DND-41 (cell line): ENCODE measurements at places on chromosomes 16 and 17.
A peak's percentile ranks its signal among the peaks of the same experiment; 100 is the strongest.

- DNase-seq = peak; percentile 34
These were observed 80.1 kb downstream of the ABCC6 start for GRCh38 chr16:16143038-16143763.

DNA sequence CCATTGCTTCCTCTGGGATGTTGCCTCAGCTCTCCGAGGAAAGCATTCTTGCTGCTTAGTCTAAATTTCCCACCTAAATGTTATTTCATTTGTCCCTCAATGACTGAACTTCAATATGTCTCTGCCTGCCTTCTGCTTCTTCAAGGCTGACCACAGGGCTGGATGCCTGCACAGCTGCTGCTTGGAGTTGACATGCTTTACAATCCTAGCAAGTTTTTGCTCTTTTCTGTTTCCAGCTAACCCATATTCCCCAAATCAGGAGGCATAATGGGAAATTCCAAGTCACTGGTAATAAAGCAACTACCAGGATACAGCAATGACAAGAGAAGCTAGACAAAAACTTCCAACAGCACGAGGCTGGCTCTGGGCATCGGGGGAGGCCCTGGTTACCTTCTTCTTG lies 48.9 kb downstream of the GTF3C1 start:
- no peak for DNase-seq

DNA sequence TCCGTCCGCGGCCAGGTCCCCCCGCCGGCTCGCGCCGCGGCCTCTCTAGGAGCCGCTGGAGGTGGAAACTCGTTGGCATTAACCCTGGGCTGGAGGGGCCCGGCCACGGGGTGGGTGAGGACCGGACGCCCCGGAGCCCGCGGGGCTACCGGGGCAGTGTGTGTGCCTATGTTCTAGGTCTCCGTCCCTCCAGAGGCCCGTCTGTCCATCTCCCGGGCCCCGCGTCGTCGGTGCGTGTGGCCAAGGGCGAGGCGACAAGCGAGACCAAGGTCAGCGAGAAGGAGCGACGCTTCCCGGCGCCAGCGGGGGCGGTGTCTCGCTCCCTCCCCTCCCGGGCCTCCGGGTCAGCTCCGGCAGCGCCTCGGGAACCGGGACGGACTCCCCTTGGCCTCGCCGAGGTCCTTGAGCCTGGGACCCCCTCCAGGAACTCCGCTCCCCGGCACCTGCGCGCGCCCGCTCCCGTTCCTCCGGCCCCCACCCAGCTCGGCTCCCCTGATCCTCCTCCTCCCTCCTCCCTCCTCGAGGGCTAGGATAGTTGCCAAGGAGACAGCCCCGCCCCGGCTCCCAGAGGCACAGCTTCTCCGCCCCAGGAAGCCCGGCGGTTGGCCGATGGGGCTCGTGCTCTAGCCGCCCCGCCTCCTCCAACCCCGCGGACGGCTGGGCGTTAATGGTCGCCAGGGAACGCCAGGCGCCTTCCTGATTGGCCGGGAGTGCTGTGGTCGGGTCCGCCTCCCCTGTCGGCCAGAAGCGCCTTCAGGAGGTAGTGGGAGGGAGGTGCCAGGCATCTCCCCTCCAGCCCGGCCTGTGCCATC lies 663 bp upstream of the ZNF768 start:
- DNase-seq = peak; percentile 97

GRCh38 chr16:23293016-23293415 lies 9.1 kb upstream of the SCNN1B start:
- DNase-seq = no peak

GRCh38 chr16:54976651-54977200 lies 46.1 kb downstream of the IRX5 start:
- no peak for DNase-seq

- DNase-seq = no peak
These were observed 38.9 kb downstream of the MRTFB start for GRCh38 chr16:14109782-14110727.

- DNase-seq = no peak
These were observed 49.7 kb downstream of the ACSM1 start for GRCh38 chr16:20647736-20648135.

DNA sequence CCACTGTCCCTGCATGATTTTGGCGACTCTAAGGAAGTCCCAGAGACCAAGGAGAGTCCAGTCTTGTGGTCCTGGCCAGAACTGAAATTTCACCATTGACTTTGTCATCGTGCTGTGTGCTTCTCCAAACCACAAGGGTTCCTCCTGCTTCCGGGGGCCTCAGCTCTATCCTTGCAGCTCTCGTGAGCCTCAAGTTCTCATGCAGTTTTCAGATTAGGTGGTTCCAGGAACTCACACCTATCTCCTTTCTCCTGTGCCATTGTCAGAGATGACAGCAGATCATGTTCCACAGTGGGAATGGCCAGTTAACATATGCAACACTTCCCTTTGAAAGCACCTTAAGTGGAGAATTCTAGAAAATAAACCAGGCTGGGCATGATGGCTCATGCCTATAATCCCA lies 97.9 kb upstream of the CRHR1 start:
- DNase-seq = no peak

DNA sequence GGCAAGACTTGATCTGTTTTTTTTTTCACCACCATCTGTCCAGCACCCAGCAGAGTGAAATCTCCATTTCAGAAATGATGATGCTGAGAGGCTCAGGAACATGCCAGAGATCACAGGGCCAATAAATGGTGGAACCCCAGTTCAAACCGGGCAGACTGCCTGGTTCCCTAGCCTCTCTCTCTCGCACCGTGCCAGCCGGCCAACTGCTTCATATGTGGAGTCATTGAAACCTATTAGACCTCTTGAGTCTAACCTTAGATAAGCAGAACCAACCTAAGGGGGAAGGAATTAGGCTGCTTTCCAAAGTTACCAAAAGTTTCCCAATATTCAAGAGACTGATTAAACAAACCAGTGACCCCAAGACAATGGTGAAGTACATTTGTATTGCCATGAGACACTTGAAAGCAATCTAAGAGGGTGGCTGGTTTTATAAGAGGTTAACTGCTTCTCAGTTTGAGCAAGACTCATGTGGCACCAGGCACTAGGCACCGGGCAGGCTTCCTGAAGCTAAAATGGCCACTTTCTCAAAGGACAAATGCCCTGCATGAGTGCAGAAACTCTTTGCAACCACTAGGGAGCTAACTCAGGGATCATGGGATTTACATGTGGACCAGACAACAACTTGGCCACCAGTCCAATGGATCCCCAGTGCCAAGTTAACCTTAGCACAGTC lies 18.4 kb downstream of the TOX3 start:
- no peak for DNase-seq

- no peak for DNase-seq
These were observed 12.4 kb upstream of the SUPT4H1 start for GRCh38 chr17:58364270-58364942.
